ENCODE measurements at places on chromosomes 6 and 20.

- no peak for DNase-seq
Measured at GRCh38 chr6:31125162-31125561, 4.9 kb upstream of the CDSN start.

DNA sequence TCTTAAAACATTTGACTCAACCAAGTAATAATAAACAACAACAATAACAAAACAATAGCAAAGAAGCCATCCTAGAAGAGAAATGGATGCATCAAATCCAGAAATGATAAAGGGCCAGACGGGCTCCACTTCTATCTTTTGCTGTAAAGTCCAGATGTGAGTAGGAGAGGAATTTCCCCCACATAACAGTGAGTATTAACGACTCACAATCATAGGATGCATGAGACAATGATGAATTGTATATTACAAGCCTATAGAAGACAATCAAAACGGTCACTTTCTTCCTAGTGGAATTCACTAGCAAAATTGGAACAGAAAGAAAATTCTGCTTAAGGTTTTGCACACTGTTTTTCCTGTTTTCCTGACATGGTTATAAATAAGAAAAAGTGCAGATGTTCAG is 97.0 kb upstream of the PREP start:
- no peak for DNase-seq

DNA sequence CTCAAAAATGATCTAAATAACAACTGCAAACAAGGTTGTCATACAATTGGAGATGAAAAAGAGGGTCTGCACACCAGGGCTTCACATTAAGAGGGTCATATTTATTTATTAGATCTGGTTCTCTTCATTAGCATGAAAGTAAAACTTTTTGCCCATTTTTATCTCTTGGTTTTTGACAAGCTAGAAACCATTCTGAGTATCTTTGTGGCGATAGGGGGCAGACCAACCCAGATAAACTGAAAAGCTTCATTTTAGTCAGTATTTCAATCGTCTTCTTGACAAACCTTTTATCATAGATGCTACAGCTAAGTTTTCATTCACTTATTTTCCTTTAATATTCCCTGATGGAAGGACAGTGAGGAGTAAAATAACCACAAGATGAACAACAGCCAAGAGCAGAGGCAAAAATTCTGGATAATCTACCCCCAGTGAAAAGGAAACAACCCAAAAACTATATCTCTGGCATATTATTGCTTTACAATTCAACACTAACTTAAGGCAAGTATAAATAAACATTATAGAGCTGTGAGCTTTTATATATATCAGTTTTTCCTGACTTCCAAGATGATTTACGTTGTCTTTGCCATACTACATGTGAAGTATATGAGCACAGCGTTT is 45.2 kb downstream of the THEMIS start:
- no peak for DNase-seq

DNA sequence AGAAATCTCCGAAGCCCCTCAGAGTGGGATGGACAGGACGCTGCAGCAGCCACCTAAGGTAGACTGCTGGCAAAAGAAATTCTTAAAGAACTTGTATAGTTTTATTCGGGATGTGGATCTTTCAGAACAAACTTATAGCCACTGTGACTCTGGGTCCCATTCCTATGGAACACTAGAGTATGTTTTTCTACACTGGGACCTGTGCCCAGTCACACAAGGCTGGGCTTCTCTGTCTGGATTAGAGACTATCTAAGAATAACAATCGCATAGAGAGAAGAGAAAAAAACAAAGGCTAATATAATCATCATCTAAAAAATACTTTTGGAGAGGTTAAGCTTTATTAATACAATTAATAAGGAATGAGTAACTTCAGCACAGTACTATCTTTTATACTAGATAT is 28.9 kb downstream of the RMND1 start:
- DNase-seq: no peak

DNA sequence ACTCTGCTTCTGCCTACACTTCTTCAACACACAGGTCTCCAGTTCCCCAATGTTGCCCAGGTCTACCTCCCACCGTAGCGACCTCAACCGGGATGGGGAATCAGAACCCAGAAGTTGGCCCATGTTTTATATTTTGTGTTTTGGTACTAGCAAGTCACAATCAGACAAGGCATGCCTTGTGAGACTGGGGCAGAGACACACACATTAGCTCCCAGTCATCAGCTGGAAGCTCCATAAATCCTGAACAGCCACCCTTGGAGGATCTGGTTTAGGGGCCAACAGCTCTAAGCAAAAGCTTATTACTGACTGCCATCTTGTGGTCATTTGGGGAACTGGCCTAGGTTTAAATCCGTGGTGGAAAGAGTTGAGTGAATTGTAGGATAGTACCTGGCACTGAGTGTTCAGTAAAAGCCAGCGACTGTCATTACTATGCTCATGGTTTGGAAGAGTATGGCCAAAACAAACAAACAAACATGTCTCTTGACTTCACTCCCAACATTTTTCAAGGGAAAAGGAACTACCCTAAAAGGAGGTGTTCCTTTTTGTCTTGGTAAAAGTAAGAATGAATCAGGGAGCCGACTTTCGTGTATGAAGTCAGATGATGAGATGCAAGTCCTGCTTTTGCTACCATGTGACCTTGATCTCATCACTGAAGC is 40.5 kb downstream of the PIM1 start:
- no peak for DNase-seq

DNA sequence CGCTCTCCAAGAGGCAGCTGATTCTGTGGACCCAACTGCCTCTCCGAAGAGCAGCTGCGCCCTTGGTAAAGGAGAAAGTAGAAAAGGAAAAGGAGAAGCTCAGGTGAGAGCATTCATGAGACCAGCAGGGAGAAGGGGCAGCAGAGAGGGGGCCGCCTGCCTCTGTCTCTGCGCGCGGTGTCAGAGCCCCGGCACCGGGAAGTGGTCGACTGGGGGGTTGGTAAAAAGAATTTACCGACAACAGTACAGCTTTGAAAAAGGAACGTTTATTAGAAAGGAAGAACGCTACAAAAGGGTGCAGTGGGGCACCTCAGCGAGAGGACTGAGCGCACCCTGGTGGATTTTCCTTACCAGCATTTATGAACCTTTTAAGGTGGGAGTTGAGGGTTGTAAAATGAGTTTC is 61.9 kb downstream of the GPR6 start:
- peak; percentile 8 for DNase-seq

GRCh38 chr20:49446808-49447207 is 35.7 kb downstream of the KCNB1 start:
- DNase-seq: no peak

DNA sequence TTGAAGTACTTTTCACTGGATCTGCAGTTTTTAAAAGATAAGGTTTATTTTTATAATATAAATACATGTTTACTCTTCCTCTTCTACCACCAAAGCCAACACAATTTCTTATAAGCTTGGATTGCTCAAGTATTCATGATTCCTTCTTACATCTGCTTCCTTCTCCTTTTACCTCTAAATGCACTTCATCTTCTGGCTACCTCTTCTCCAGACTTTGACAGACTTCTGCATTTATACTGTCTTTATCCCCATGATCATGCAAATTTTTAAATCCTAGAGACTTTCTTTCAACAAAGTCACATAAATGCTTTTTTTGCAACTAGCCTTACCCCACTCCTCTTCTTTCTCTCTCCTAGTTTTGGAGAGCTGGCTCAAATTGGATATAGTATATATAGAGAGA is 142.9 kb downstream of the TFAP2B start:
- no peak for DNase-seq

All from stimulated activated CD4-positive, alpha-beta T cell treated with anti-CD3 and anti-CD28 coated beads, TNF-alpha, amount 100 ng/mL, for 48 hours (primary cell).